ENCODE measurements at places on chromosomes 4 and X. TPM values are rescaled to one million over a fixed set of nuclear protein-coding genes. Genes with fewer than 3 reads are reported as not detected.

DNA sequence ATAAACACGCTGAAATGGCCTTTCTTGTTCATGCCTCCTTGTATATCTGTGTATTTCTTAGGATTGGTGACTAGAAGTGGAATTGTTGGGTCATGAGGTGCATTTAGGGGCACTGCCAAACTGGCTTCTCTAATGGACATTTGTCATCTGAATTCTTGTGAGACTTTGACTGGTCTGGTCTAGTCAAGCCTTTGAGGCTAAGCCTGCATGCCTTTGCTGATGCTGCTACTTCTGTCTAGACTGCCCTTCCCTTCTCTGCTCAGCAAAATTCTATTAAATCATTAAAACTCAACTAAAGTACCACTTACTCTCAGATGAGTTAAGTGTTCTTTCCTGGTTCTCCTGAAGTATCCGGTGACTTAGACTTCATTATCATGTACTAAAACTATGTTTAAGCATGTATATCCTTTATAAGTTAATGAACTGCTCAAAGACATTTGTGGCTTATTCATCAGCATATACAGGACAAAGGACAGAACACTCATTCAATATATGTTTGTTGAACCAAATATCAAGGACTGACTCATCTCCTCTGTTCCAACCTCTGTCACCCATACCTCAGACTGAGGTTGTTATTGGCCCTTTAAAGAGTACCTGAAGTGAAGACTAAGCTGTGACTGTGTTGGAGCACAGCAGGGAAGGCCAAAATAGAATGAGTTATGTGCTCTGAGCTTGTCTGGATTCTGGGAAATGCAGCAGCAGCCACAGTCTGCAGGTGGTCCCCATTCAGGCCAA lies 9.0 kb downstream of the TCEAL1 start:
- no peak for DNase-seq

GRCh38 chrX:68163441-68163840 lies 269.9 kb downstream of the OPHN1 start:
- no peak for DNase-seq

DNA sequence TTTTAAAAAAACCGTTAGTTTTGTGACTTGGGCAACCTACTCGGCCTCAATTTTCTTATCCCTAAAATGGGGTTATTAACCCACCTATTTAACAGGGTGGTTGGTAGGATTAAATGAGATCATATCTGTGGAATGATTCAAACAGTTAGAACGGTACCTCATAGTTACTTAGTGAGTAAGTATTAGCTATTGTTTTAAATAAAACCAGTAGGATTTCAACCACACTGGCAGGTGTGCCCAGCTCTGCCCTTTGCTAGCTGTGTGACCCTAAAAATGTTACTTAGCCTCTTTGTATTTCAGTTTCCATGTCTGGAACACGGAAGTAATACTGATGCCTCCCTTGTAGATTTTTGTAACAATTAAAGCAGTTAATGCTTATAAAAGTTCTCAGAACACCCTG lies 225.8 kb upstream of the SPRY1 start:
- DNase-seq, result no peak

DNA sequence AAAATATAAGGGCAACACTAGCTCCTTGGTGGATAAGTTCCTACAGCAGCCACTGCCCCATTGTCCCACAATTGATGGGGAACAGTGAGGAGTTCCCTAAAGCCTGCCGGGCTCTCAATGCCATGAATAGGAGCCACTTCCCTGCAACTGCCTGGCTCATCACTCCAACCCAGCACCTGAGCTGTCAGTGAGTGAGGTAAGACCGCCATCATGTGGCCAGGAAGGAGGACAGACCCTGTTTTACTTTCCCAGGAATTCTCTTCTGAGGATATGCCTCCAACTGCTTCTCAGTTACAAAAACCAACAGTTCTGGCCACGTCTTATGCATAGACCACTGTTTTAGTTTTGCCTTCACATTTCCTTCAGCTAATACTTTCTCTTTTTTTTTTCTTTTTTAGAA lies 45.5 kb downstream of the SRPX start:
- no peak for DNase-seq

DNA sequence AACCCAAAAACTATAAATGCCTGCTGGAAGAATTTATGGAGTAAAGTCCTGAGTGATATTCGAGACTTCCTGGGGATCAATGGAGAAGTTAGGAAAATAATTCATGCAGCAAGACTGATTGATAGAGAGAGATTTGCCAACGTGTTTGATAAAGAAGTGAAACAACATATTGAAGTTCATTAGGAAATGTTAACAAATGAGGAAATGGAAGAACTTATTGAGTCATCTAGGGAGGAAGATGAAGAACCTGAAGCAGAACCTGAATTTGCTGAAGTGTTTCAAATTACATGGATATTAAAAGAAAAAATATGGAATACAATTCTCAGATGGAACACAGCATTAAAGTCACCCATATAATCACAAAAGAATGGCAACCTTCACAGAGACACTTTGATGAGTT lies 39.0 kb downstream of the DDX60 start:
- DNase-seq, result no peak

DNA sequence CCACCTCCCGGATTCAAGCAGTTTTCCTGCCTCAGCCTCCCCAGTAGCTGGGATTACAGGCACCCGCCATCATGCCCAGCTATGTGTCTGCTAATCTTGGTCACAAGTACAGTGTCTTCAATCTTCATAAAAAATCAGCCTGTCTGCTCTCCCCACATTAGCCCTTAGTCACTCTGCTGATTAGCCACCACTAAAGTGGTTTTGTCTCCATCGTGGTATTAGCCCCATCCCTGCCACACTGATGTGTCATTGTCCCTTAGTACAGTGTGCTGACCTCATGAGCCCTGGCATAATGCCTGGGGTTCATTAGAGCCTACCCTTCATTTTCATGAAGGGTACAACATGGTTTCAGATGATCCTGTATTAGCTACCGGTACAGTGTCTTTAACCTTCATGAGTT lies 49.9 kb downstream of the ZNF157 start:
- DNase-seq, result no peak

- DNase-seq, result no peak
Measured at GRCh38 chr4:55445921-55446577, 50.3 kb downstream of the TMEM165 start.

The HMGB3 gene
- 19.5 TPM for total RNA-seq

The RGN gene
- total RNA-seq, result 15.4 TPM

The FGFR3 gene
- total RNA-seq, result 32.1 TPM

The TMEM175 gene
- 42.4 TPM for total RNA-seq
